ENCODE measurements at places on chromosomes 6 and 20.

GRCh38 chr20:57947421-57948179, 237.8 kb upstream of the PMEPA1 start:
- no peak for DNase-seq

DNA sequence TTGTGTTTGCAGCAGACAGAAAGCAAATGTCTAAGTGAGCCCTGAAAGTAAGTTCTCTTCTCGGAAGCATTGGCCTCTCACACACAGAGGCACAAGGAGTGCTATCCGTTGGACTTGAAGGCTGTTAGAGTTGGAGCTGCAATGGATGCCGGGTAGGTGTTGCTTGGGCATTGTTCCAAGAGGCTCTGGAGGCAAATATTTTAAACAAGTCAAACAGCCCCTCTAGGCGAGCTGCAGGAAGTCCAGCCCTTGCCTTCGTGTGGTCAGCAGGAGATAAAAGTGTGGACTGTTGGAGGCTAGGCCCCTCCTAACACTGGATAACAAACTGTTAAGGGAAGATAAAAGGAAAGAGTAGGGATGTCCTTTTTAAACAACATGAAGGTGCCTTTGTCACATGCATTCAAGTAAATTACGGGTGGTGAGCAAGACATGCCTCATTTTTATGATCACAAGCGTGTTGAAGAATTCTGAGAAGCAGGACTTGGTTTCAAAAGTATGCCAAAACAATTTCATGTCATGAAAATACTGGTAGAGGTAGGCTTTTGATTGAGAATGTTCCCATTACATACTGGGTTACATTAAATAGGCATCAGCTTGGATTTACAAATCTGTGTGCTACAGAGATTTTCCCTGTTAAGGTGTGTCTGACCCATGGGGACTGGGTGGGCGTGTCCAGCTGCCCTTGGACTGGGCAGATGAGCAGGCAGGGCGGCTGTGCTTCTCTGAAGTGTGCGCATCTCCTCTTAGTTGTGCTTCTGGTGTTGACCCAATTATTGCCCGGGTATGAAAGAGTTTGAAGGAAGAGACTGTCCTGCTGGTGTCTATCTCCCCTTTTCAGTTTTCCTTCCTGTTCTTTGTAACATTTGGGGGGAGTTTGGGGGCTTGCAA, 57.5 kb downstream of the RREB1 start:
- no peak for DNase-seq

- no peak for DNase-seq
These were observed 3.9 kb downstream of the ATXN1 start for GRCh38 chr6:16757332-16757731.

DNA sequence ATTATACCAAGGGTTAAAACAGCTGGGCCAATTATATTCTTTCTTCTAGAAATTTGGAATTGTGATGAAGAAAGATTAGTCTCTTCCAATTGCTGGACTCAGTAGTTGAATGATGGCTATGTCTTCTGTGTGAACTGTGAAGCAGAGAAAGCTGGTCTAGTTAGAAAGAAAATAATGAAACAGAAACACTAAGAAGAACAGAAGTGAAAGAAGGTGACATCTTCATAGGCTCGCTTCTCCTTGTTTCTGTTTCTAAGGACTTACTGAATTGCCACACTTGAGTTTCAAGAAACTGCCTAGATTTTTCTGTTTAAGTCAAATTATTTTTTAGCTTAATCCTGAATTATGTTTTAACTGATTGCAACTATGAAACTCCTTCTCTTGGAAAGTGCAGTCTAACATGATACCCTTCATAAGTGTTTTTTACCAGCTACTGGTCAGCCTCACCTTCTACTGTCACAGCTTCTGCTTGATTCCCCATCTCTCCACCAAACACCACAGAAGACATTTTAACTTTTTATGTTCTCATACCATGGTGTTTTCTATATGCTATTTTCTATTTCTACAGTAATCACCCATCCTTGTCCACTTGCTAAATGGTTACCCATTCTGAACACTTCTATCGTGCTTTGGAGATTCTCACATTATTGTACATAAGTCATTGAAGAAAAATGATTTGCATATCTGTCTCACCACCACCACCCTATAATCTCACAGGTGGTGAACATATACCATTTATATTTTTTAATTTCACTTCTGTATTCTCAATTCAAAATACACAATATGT, 268.8 kb downstream of the GRIK2 start:
- DNase-seq = no peak

- no peak for DNase-seq
These were observed 74.6 kb downstream of the ISM1 start for GRCh38 chr20:13295637-13296036.

DNA sequence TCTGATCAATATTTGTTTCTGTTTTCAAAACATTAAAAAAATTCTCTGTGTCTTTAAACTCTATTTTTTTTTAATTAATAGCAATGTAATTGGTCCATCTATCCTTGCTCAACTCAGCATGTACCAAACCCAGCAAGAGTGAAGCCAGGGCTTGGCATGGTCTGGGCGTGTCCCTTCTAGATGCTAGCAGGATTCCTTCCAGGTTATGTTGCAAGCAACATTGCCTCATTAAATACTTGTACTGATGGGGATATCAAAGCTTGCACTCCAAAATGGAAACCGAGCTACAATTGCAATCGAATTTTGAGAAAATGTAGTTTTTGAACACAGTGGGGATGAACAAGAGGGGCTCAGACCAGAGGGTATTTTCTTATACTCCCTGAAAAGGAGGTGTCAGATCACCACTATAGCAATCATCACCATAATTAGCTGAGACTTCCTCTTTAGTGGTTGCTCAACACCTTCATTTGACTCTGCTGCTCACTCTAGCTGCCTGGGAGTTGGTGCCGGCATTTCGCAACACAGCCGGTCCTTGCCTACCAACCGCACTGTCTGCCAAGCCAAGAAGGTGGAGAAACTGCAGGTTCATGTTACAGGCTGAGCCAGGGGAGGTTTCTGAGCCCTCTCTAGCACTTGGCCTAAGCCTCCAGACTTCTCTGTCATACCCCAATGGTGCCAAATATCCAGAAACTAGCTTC, 67.8 kb upstream of the RALGAPA2 start:
- peak; percentile 80 for DNase-seq

- no peak for DNase-seq
These were observed 119.8 kb upstream of the AKAP12 start for GRCh38 chr6:151119823-151120524.

- DNase-seq = no peak
These were observed 87.6 kb upstream of the RSPO3 start for GRCh38 chr6:127030836-127031235.

DNA sequence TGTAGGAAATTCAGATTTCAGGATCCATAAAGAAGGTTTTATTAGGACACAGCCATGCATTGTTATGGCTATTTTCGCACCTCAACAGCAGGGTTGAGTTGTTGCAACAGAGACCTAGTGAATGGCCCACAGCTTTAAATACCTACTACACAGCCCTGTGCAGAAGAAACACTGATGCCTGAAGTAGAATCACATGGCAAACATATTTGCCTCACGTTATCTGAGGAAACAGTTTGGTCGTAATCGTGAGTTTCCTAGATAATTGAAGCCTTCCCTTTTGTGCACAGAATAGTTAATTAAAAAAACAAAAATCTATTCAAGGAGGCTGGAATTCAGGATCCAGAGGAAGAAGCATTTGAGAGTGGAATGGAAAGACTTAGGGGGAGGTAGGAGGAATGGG, 55.1 kb downstream of the GCNT2 start:
- DNase-seq = no peak

DNA sequence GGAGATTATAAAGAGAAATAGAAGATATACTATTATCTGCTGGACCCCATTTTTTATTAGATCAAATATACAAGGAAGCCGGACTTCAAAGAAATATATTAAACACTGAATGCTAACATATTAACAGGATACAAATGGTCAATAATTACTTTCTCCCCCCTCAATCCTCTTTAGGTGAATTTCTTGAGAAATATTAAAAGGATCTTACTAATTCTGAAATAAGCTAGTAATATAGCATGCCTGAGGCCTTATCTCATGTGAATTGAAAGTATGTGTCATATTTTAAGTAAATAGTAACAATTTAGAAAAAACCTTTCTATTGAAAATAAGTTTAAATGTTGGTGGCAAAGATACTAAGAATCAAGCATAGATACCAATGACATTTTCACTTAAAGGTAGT, 954.7 kb upstream of the MAN1A1 start:
- no peak for DNase-seq

GRCh38 chr20:34907616-34908469, 31.4 kb downstream of the ACSS2 start:
- DNase-seq = no peak

DNA sequence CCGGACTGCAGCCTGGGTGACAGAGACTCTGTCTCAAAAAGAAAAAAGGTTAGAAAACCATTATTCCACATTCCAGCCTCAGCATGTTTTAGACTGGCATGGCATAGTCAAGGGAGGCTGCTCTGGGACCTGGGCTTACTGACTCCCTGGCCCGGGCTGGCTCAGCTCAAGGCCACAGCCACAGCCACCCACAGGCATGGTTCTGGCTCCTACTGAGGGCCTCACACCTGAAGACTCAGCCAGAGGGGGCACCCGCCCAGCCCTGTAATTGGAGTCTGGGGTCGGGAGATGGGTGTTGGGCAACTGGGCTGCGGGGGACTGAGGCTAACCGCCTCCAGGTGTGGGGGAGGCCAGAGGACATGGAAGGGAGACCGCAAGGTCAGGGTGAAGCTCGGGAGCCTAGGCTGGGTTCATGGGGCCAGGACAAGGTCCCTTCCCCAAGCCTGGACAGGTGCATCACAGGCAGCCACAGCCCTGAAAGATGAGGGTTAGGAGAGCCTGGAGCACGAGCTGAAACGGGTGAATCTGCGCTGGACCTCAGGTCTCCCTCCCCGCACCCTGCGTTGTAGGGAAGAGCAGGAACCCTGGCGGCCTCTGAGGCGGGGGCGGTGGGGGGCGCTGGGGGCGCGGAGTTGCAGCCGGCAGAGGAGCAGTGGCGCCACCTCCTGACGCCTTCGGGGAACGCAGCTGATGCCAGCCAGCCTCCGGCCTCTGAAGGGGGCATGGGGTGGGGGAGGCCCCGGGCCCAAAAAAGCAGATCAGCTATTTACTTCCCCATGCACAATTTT, 67.7 kb upstream of the SRSF6 start:
- no peak for DNase-seq

DNA sequence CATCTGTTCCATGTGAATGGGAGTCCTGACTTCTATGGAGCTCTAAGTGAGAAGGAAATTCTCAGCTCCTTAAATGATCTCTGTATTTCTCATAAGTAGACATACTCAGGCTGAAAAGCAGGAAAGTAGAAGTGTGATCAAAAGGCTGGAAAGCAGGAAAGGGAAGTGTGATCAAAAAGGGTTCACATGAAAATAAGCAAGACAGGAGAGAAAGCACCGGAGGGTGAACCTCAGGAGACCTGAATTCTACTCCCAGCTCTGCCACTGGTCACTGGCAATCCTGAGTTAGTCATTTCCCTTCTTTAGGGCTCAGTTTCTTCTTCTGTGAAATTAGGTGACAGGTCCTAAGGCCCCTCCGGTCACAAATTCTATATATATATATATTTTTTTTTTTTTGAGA, 55.5 kb upstream of the TRERF1 start:
- DNase-seq = no peak

DNA sequence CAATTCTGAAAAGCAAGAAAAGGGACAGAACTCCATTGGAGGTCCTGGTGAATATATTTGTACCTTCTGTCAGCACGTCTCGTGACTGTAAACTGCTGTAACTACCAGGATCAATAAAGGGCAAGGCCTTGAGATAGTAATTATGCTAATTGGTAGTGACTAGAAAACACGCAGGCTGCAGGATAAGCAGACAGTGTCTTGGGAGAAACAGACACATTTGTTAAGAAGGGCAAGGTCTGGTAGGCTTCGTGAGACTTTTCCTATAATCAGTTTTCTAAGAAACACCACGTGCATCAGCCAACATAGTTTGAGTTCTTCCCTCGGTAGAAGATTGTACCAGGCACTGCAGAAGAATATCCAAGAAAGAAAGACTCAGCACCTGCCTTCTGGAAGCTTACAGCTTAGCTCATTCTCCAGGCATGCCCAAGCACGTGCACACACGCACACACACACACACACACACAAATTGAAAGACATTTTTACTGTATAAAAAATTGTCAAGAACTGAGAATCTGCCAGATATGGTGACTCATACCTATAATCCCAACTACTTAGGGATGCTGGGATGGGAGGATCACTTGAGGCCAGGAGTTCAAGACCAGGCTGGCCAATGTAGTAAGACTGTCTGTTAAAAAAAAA, 167.0 kb upstream of the SASH1 start:
- no peak for DNase-seq

- DNase-seq = no peak
These were observed 201.1 kb upstream of the CNR1 start for GRCh38 chr6:88367248-88367647.

DNA sequence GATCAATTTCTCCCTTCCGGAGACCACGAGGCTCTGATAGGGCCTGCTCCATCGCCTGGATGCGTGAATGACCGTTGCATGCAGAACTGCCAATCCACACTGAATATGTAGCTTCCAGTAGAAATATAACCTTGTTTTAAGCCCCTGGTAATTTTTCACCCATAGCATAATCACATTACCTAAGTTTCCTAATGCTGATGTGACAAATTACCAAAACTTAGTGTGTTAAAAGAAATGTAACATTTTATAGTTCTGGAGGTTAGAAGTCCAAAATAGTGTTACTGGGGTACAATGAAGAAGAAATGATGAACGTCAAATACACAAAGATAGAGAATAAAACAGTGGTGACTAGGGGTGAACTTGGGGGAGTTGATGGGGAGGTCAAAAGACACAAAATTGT, 22.0 kb upstream of the SIRPD start:
- no peak for DNase-seq

DNA sequence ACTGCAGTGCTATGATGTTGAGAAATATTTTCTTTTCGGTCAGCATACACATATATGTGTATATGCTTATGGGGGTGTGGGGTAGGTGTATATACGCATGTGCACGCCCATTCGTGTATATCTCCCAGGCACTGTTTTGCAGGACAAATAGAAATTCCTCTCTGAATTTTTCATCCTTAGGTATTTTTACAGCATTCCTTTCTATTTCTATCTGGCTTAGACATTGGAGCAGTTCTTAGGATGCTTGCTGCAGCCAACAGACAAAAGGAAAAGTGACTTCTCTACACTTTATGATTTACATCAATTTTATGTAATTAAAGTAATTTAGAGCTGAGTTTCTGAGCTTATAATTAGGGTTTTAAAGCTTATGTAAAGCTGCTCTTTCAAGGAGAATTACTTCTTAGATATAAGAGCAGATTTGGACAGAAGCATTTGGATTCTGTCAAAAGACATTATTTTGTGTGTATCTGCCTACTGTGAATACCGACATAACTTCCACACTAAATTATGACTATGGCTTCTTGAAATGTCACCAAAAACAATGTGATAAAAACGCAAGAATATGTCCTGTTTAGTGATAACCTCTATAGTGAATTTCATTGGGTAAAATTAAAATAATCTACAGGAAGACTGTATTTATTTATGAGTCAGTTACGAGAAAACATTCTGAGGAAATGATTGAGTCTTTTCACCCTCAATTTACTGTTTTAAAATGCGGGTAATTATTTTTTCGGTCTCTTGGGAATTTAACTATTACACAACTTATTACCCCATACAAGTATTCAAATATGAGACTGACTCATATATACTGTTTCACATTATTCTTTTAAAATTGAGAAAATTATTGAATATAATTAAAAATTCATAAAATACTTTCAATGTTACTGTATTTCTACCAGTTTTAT, 21.3 kb upstream of the CEP43 start:
- DNase-seq = no peak

All from KG1 (cell line).